RWPE1 (cell line): ENCODE measurements at places on chromosomes 5 and 9.
A peak's percentile ranks its signal among the peaks of the same experiment; 100 is the strongest.

GRCh38 chr5:141877356-141878185, 639 bp downstream of the PCDH1 start:
- peak; percentile 51 for DNase-seq

DNA sequence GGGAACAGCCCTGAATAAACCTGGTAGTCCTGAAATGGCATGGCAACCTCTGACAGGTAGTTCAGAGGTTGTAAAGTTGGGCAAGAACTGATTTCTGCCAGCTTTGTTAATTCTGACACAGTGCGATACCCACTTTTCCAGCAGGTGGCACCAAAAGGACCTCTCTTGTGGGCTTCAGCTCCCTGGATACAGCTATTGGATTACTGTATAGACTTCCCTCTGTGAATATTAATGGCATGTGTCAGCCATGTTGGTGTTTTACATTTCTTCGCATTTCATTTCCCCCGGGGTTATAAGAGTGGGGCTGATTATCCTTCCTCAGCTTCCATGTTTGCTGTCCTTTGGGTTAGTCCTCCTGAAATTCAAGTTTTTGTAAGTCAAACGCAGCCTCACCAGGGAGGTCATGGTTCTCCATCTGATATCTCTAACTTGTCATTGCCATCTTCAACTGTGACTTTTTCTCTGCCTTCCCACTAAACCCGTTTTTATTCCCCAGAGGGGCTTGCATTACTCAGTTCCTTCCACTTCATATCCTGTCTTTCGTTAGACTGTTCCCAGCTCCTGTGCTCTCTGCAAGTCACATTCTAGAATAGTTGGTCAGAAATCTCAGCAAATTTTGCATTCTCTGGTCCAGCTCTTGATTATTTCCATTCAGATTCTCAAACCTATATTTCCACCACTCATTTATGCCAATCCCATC, 135.6 kb downstream of the LIFR start:
- DNase-seq = peak; percentile 71

- no peak for DNase-seq
Measured at GRCh38 chr5:543351-543750, 19.1 kb upstream of the SLC9A3 start.

DNA sequence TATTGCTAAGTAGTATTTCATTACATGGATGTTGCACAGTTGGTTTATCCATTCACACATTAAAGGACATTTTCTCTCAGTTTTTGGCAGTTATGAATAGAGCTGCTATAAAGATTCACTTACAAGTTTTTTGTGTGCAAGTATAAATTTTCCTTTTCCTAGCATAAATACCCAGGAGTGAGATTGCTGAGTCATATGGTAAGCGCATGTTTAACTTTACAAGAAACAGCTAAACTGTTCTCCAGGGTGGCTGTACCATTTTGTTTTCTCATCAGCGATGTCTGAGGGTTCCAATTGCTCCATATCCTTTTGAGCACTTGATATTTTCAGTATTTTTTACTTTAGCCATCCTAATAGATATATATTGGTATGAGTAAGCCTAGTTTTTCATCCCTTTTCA, 16.4 kb upstream of the ABCA1 start:
- no peak for DNase-seq

- DNase-seq = no peak
Measured at GRCh38 chr9:118569148-118569547, 800.1 kb downstream of the BRINP1 start.

- peak; percentile 87 for DNase-seq
Measured at GRCh38 chr5:122183098-122183787, 53.9 kb downstream of the ZNF474 start.

GRCh38 chr5:121292664-121293063, 559.0 kb upstream of the FTMT start:
- no peak for DNase-seq

GRCh38 chr5:8685704-8686103, 816.8 kb downstream of the MTRR start:
- DNase-seq = no peak

DNA sequence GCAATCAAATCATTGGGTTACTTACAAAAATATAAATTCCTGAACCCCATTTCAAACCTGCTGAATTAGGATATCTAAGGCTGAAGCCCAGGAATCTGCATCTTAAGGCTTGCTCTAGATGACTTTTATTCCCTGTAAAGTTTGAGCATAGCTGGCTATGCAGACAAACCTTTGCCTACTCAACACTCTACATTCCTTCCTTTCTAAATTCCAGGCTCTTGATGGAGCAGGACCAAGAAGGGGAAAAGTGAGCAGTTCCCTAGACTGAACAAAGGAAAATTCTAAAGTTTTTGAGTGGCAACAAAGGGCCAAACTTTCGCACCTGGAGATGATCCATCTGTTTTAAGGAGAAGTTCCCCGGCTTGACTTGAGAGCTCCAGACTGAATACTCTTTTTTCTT, 9.8 kb upstream of the ADRA1B start:
- no peak for DNase-seq

- DNase-seq = no peak
Measured at GRCh38 chr9:99873943-99874584, 32.4 kb upstream of the STX17 start.

GRCh38 chr5:73266925-73267765, 94.2 kb downstream of the TMEM174 start:
- no peak for DNase-seq

- no peak for DNase-seq
Measured at GRCh38 chr5:67774786-67775185, 440.8 kb upstream of the PIK3R1 start.

GRCh38 chr5:66010476-66010875, 84.1 kb downstream of the ERBIN start:
- no peak for DNase-seq

DNA sequence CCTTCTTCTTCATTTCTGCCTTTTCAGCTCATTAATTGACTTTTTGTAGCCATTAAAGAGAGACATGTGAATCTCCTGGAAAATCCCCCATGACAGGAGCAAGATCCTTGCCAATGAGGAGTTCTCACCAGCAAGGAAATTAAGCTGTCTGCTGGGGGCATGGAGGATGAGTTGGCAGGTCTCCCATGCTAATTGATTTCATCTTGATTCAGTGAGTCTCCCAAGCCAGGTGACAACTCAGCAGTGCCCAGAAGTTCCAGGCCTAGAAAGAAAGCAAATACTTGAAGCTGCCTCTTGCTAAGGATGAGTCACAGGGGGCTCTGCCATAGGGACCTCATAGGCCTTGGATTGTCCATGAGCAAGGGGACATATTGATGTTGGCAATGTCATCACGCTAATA, 30.0 kb upstream of the ADRA1B start:
- DNase-seq = no peak
